ENCODE measurements at places on chromosomes 2 and 18. TPM values are rescaled to one million over a fixed set of nuclear protein-coding genes. Genes with fewer than 3 reads are reported as not detected.

The HJURP gene
- 94.6 TPM for total RNA-seq

The EFR3B gene
- total RNA-seq = 1.0 TPM

The FKBP1B gene
- 1.7 TPM for total RNA-seq

The RAX gene
- total RNA-seq = not detected

The CDH19 gene
- total RNA-seq = not detected

The SLC14A1 gene
- 1.5 TPM for total RNA-seq

The CAVIN2 gene
- total RNA-seq = not detected

The PRSS56 gene
- total RNA-seq = not detected

The C18orf54 gene
- 9.9 TPM for total RNA-seq

The ANXA4 gene
- total RNA-seq = 24.8 TPM

The UGT1A5 gene
- not detected for total RNA-seq

The MC2R gene
- not detected for total RNA-seq

The DNER gene
- not detected for total RNA-seq

The CSRNP3 gene
- not detected for total RNA-seq

The FZD7 gene
- 0.58 TPM for total RNA-seq

The ERICH2 gene
- total RNA-seq = not detected

The PKDCC gene
- total RNA-seq = not detected

The LINC00305 gene
- not detected for total RNA-seq

The GALNT3 gene
- total RNA-seq = 5.5 TPM

The PLEK gene
- total RNA-seq = 0.89 TPM

The PRKAG3 gene
- not detected for total RNA-seq

The VWA3B gene
- total RNA-seq = not detected

The HOXD10 gene
- total RNA-seq = not detected

The PFN4 gene
- total RNA-seq = 0.30 TPM

The IL1R2 gene
- total RNA-seq = 21.4 TPM

The AKAIN1 gene
- total RNA-seq = not detected

The SERPINB4 gene
- not detected for total RNA-seq

The RAB27B gene
- total RNA-seq = 0.53 TPM

The GCG gene
- not detected for total RNA-seq

The MYO7B gene
- total RNA-seq = 0.75 TPM

The ACMSD gene
- total RNA-seq = not detected

The DOK6 gene
- total RNA-seq = not detected

The SEMA4C gene
- total RNA-seq = 7.5 TPM

The NTSR2 gene
- not detected for total RNA-seq

The KCNK3 gene
- total RNA-seq = not detected

The RGPD3 gene
- 0.05 TPM for total RNA-seq

All from activated CD4-positive, alpha-beta T cell treated with anti-CD3 and anti-CD28 coated beads for 36 hours (primary cell).